ENCODE measurements at places on chromosomes 2 and 18.

- peak; percentile 46 for DNase-seq
Observed at GRCh38 chr2:147937744-147938349, 82.7 kb downstream of the ORC4 start.

DNA sequence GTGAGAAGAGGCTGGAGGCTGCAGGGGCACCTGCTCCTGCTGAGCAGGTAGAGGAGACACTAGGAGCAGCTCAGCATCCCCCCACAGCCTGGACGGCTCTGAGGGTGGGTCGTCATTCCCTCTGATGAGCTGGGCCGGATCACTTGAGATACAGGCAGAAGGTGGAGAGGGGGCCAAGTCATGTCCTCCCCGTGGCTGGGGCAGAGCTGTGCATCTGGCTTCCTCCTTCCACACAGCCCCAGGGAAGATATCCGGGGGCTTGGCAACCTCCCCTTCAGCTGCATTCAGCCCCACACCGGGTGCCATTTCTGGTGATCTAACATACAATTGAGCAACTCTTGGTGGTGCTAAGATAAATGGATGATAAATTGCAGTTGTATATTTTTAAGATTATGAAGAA lies 236.9 kb downstream of the LDLRAD4 start:
- DNase-seq = no peak

DNA sequence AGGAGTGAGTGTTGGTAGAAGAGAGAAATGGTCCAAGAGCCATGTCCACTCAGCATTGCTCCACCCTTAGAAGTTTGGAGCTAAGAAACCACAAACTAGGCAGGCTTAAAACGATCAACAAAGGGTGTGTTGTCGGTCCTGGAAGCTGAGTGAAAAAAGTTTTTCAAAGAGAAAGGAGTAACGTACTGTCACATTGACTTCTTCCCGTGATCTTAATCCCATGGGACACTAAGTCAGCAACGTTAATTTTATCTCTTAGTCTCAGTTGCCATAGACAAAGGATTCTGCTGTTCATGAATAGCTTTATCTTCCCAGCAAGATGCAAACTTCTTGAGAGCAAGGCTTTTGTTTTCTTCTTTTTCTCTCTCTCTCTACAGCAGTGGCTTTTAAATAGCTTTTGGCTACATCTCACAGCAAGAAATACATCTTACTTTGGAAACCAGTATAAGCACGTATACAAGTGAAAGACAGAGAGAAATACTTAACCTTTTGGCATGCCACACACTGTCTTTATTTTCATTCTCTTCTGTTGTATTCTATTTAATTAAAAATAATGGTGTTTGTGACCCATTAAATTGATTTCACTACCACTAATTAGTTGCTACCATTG lies 377.4 kb downstream of the TGIF1 start:
- no peak for DNase-seq

GRCh38 chr2:210072922-210073509 lies 70.6 kb downstream of the RPE start:
- DNase-seq = peak; percentile 39

- no peak for DNase-seq
Observed at GRCh38 chr2:24613154-24613814, 122.2 kb downstream of the NCOA1 start.

GRCh38 chr2:41475959-41476358 lies 571.9 kb upstream of the PKDCC start:
- peak; percentile 79 for DNase-seq

DNA sequence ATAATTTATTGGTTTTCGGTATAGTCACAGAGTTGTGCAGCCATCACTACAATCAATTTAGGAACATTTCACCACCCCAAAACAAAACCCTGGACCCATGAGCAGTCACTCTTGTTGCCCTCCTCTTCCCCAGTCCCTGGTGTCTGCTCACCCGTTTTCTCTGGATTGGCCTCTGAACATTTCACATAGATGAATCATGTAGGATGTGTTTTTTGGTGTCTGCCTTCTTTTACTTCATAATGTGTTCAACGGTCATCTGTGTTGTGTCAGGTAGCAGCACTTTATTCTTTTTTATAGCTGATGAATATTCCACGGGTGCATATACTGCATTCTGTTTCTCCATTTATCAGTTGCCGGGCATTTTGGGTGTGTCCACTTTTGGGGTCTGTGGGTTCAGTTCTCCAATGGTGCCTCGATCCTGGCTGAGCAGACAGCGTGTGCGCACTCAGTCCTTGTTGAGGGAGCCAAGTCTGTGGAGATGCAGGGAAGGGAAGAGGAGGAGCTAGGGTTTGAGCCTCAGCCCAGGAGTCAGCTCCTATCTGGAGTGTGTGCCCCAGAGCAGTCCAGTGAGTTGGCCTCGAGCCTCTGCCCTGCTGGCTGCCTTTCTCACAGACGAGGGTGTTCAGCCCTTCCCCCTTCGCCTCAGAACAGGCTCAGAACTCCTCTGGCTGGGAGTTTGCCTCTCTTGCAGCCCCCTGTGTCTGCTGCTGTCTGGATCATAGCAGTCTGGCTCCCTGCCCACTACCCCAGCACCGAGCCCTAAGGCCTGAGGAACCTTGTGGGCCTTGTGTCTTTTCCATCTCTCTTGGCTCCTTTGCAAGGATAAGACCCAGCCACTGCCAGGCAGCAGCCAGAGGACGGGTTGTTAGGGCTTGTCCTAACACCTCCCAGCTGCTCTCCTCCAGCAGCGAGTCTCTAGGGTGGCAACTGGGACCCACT lies 18.0 kb downstream of the C2orf74 start:
- DNase-seq = peak; percentile 65

- DNase-seq = no peak
Observed at GRCh38 chr2:147348931-147349555, 495.8 kb upstream of the ACVR2A start.

DNA sequence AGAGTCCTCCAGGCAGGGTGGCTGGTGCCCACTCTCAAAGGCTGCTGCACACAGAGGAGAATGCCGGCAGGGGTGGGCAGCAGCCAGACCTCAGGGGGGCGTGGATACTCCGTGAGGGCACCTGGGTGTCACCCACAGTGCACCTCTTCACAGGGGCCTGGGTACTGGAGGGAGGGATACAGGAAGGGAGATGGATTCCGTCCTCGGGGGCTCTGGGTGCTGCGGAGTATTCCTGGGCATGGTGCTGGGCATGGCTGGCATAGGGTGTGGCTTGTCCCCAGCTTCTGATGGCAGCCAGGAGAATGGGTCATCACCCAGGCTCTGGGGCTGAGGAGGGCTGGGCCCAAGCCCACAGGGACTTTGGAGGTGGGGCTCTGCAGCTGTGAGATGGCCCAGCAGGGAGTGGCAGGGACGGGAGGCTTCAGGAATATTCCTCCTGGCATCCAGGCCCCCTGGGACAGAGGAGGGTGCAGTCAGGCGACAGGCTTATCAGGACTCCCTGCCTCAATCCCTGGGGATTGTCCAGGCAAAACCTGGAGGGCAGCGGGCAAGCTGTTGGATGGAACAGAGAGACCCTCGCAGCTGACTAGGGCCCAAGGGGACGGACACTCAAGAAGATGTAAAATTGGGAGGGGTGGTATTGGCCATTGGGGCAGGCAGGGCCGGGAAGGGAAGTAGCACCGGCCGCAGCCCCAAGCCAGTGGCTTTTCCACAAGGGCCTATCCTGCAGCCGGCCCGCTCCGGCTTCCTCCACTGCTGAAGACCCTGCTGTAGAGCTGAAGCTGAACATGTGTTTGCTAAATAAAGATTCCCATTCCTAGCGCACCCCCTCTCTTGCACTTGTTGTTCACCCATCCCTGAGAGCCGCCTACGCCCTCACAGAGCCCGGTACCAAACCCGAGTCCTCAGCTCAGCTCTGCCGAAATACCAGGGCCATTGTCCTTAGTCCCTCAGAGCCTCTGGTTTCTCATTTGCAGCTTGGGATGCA lies 5.7 kb upstream of the KLHL30 start:
- no peak for DNase-seq

- no peak for DNase-seq
Observed at GRCh38 chr18:32822197-32822596, 49.4 kb upstream of the KLHL14 start.

GRCh38 chr2:221380062-221380461 lies 192.0 kb downstream of the EPHA4 start:
- DNase-seq = no peak

- no peak for DNase-seq
Observed at GRCh38 chr2:55550368-55551102, 31.0 kb downstream of the CFAP36 start.

DNA sequence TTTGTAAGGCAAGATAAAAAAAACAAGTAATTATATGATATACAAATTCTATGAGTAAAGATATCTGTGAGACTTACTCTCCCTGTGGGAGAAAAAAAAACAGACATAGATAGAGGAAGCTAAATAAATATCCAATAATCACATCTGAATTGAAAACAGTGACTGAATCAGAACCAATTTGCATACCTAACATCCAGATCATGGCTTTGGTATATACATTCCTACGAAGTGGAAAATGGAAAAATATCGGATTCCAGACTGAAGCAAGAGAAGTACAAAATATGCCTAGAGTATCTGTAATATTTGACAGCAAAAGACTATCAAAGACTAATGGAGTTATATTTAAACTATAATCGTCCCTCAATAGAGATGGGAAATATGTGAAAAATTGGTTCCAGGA lies 1108.1 kb upstream of the CHAC2 start:
- DNase-seq = no peak

- DNase-seq = no peak
Observed at GRCh38 chr2:24788816-24789215, 4.4 kb downstream of the PTRHD1 start.

DNA sequence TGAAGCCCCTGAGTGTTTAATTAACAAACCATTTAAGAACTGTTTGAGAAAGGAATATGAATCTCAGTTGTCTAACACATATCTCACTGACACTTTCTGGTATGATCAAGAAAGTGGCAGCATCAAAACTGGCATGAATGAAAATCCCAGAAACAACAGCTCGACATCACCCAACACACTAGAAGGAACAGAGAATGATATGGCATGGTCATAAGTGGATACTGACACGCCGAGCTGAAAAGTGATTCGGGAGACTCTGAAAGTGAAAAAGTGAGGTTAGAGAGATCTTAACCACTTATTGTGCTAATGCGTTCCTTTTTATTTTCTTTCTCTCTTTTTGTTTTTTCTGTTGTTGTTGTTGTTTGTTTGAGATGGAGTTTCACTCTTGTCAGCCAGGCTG lies 37.9 kb downstream of the MRPL35 start:
- no peak for DNase-seq

DNA sequence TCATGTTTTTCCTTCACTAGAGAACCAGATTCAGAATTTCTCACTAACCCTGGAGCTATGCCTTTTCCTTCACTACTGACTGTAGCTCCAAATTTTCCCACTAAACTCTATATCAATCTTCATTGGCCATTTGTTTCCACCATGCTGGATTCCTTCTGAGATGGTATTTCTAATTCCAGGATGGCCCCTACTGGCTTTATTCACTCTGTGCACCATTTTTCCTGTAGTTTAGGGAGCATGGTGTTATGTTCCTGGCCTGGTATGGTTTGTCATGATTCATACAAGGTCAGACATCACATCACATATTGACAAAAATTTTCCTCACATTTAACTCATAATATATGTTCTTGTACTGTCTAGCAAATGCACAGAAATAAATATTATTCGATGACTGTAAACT lies 229.2 kb upstream of the TFPI start:
- DNase-seq = no peak

DNA sequence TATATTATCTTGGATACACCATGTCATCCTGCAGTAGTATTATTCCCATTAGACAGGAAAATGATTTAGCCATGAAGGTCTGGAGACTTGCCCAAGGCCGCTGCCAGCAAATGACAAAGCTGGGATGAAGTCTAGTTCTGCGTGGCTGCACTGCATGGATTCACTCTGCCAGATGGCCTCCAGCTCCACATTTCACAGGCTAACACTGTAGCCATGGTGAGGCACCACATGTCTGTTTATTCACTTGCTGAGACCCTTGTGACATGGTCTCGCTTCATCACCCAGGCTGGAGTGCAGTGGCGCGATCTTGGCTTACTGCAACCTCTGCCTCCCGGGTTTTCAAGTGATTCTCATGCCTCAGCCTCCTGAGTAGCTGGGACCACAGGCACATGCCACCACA lies 31.5 kb upstream of the SCG2 start:
- DNase-seq = no peak
